Hematopoietic multipotent progenitor cell treated with erythropoietin and hydrocortisone succinate and interleukin-3 and kit ligand, for 15 days (in vitro differentiated cells): ENCODE measurements at places on chromosomes 3 and 15.

GRCh38 chr15:89400782-89401545 lies 66.3 kb upstream of the POLG start:
- no peak for DNase-seq

DNA sequence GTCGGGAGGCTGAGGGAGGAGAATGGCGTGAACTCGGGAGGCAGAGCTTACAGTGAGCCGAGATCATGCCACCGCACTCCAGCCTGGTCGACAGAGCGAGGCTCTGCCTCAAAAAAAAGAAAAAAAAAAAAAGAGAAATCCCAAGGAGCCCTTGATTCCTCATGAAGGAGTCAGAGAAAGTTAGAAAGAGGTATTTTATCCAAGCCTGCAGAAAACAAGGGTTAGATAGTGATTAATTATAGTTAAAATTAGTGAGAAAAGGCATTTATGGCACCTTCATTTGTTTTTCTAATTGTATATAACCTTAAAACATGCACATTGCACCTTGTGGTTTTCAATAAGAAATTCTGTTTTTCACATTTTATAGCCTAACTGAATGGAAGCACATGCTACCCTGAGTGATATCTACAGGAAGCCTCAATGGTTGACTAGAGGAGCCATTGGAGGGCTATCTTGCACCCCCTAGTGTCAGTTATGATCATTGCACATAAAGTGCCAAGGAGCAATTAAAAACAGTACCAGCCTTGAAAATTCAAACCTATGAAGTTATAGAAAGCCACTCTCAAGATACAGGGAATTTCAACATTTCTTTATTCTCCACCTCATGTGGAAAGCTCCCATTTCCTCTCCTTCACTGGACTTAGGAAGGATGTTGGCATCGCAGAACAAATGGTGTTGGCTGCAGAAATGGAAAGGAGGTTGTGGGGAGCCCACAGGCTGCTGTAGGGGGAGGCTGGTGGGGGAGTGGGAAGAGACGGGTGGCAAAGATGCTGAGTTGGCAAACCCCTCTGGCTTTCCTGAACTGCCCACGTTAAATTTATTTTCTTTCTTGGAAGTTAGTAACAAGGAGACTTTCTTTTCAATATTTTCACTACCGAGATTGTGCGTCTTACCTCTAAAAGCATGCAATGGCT lies 48.5 kb downstream of the ITGA11 start:
- DNase-seq = peak; percentile 62

- DNase-seq = no peak
These were observed 171.2 kb downstream of the APBA2 start for GRCh38 chr15:29056839-29057450.

DNA sequence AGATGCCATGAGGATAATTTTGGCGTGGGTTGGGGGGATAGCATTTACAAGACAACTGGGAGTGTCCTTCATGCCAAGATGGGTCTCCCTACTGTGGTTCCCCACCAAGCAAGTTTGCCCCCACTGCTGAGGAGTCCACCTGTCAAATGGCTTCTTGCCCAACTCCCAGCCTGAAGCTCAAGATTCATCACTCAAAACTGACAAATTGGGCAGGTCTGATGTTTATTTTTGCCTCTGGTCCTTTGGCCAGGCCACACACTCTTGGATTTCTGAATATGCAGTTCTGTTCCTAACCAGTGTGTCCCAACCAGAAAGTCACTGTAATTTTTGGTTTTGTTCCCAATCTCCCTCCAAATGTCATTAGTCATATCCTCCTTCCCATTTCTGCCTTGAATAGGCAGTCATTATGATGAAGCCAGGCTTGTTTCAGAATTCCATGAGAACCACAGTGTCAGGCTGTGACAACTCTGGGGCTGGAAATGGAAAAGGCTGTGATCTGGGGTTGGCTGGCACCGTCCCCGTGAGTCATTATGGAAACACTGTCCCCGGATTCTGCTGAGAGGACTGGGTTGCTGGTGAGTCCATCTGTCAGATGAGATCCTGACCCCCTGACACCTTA lies 29.3 kb upstream of the MEF2A start:
- no peak for DNase-seq

GRCh38 chr3:100099621-100100020 lies 14.7 kb downstream of the FILIP1L start:
- no peak for DNase-seq

- DNase-seq = no peak
These were observed 25.1 kb downstream of the FSTL1 start for GRCh38 chr3:120425572-120426250.

GRCh38 chr3:53858096-53858741 lies 11.9 kb downstream of the IL17RB start:
- DNase-seq = no peak

- no peak for DNase-seq
These were observed 531.2 kb upstream of the CFAP20DC start for GRCh38 chr3:59580996-59581395.

DNA sequence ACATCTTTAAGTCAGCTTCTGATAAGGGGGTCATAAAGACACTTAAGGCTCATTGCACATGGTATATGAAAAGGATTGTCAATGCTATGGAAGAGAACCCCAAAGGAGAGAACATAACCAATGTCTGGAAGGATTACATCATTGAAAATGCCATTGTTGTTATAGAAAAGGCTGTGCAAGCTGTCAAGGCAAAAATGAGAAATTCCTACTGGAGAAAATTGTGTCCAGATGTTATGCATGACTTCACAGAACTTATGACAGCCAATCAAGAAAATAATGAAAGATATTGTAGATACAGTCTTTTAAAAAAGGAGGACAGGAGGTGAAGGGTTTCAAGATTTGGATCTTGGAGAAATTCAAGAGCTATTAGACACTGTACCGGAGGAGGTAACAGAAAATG lies 96.3 kb upstream of the MBNL1 start:
- DNase-seq = no peak

DNA sequence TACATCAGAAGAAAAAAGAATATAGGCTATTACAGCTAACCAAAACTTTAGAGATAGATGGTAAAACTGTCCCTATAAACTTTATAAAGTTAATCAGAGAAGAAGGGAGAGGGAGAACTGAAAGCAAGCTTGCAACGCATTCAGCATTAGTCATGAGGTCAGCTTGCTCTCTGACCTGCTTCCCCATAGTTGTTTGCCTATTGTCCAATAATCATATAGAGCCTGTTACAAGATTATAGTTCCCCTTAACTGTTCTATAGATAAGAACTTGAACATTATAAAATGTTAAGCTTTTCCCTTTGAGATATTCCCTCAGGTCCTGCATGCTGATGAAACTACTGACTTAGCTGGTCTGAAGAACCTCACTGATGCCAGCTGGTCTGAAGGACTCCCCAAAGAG lies 74.5 kb downstream of the CPNE4 start:
- no peak for DNase-seq

- no peak for DNase-seq
These were observed 174.2 kb downstream of the NR1D2 start for GRCh38 chr3:24119321-24119751.

- DNase-seq = no peak
These were observed 213.8 kb upstream of the CBLB start for GRCh38 chr3:106082616-106083015.

GRCh38 chr3:172776049-172776717 lies 25.7 kb downstream of the ECT2 start:
- DNase-seq = no peak

GRCh38 chr15:70016511-70016994 lies 81.2 kb downstream of the TLE3 start:
- DNase-seq = no peak

- DNase-seq = no peak
These were observed 1021.0 kb downstream of the MCTP2 start for GRCh38 chr15:95252404-95252803.

GRCh38 chr15:92402751-92403150 lies 9.1 kb downstream of the ST8SIA2 start:
- no peak for DNase-seq

DNA sequence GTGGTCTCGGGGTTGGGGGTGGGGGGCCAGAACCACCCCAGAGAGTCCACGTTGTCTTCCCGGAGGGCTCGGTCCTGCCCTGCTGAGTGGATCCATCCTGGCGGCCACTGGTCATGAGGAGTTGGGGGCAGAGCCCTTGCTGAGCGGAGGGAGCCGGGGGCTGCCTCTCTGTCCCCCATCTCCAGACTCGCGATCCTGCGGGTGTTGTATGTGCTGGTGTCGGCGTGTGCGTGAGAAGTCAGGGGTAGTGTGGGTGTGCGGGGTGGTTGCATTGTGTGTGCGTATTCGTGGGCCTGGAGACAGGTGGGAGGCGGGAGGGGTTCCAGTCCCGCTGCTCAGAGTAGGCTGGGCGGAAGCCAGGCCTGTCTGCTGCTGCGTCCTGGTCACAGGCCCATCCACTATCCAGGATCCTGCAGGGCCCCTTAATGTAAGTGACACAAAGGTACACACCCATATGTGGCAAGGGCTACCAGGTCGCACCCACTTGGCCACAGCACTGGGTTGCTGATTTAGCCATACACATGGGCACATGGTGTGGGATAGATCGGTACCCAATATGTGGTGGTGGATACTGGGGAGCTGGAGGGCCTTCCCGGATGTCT lies 30.7 kb downstream of the NBEAL2 start:
- DNase-seq = no peak

DNA sequence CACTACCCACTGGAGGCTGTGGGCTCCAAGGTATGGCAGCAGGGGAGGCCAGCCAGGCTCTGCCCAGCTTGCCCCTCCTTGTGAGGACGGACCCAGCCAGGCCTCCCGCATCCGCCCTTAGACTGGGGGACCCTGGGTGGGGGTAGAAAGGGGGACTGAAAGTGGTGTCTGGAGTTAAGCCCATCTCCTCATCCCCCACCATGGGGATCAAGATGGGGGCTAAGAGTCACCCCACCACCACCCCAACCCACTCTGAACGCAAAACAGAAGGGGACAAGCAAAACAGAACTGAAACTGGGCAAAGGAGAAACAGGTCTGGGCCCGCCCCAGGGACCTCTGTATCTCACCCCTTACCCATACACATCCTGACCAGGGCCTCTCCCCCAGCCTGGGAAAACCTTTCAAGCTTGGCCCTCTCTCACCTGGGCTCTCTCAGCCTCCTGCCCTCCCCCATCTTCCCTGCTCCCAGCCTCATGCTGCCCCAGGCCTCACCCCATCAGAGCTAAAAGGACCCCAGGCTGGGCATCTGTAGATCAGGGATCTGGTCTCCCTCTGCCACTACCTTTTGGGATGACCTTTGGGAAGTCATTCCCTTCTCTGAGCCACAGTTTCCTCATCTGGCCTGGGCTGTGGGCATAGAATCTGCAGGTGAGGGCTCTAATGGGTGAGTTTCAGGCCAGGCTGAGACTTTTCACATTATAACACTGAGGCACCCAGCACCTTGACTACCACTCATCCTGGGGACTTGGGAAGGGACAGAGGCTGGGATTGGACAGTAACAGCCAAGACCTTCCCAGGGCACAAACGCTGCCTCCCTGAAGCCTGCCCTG lies 30.0 kb upstream of the CYP11A1 start:
- DNase-seq = no peak

- DNase-seq = no peak
These were observed 472.9 kb downstream of the FOXP1 start for GRCh38 chr3:71110385-71111222.

GRCh38 chr15:88002706-88003105 lies 253.8 kb downstream of the NTRK3 start:
- DNase-seq = no peak

- DNase-seq = no peak
These were observed 65.8 kb downstream of the MRPL46 start for GRCh38 chr15:88401251-88401995.

GRCh38 chr3:144663456-144664436 lies 692.1 kb downstream of the DIPK2A start:
- DNase-seq = no peak

- DNase-seq = no peak
These were observed 651.7 kb upstream of the CCDC54 start for GRCh38 chr3:106725566-106725965.

DNA sequence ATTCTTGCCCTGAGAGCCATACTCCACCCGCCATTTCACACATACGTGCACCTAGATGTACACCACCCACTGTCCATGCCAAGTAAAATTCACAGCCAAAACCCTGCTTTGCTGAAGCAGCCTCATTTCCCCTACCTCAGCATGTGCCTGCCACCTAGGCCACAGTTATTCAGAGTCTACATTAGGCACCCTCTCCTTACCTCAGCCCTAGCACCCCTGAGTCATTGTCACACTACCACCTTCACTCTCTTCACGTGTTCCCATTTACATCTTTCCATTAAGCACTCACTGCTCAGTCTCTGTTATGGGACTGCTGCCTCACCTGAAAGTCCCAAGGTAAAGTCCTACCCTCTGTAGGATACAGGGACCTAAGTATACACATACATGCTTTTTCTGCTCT lies 70.0 kb downstream of the SETD5 start:
- DNase-seq = no peak

- DNase-seq = no peak
These were observed 39.6 kb upstream of the LAMP3 start for GRCh38 chr3:183202004-183202722.

- DNase-seq = no peak
These were observed 12.9 kb downstream of the SNAPC5 start for GRCh38 chr15:66484539-66485112.

DNA sequence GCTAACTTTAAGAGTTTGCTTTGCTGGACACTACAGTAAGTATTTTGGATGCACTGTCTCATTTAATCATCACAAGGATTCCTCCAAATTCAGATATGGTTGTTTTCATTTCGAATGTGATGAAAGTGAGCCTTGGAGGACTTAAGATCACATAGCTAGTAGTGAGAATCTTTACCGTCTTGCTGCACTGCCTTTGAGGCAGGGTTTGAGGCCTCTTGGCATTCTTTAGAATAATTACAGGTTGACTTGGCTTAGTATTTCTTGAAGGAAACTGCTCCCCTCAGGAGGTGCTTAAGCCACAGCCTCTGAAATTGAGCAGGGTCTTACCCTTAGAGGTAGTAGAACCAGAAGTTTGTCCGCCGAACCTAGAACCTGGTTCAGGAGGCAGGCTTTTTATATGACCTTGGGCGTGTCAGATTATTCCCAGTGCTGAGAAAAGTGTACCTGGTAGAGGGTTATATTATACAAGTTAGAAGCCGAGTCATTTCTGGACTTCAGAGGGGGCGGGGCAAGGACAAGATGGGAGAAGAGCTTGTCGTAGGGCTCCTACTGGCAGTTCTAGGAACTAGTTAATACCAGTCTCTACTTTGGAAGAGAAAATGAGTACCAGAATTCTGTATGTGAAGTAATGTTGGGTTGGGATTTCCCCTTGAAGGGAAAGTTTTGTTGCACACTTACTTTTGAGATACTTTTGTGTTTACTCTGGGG lies 1.1 kb downstream of the TFG start:
- DNase-seq = peak; percentile 75

DNA sequence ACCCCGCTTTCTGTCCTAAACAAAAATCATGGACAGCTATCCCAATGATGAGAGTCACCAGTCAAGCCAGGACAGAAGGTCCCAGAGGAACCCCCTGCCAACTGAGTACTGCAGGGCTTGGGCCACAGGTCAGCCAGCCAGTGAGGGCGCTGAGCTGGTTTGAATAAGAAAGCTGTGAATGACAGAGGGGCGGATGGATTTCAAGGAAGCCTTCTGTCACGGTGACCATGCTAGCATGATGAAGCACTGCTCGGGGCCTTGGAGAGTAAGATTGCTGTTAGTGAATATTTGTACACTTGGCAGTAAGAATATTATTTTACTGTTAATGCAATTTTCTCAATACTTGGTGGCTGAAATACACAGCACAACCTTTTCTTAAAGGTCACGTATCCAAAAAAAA lies 734.0 kb upstream of the NR2F2 start:
- DNase-seq = no peak

GRCh38 chr3:118810499-118811035 lies 224.1 kb downstream of the IGSF11 start:
- DNase-seq = no peak
